Astrocyte of the spinal cord (primary cell): ENCODE measurements at places on chromosomes 2 and 18.
A peak's percentile ranks its signal among the peaks of the same experiment; 100 is the strongest.

DNA sequence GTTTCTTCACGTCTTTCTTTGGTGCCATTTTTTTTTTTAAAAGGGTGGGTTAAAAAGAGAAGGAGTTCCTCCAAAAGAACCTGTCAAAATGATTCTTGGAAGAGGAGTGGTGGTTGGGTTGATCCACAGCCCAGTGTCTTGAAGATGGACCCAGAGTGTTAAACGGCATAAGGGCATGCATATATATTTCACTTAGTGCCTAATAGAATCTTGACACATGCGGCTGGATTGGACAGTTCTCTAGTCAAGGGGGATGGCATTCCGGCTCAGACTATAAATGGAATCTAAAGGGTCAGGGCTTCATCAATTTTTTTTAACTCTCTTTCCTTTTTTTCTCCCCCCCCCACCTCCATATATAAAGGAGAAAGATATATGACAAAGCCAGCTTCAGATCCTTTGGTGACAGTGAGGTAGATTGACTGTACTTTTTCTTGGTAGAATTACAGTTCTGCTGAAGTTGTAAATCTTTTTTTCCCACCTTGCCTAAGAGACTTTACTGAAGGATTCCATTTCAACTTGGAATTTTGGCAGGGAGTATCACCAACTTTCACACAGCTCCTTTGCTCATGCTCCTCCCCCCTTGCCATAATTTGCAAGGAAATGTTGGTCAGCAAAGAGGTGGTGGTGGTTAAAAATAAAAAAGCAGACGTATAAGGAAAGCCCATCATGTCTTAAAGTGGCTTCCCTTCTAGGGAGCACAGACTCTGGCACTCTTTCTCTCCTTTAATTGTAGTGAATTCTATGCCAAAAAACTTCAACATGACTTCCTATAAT is at the start of gene MYL1:
TSS of gene MYL1 (minus strand) at position 160 of the 774 bp plus-strand sequence. CDS start at position 28, 132 bp downstream.
- no peak for DNase-seq

- DNase-seq, result no peak
Observed at GRCh38 chr18:8734496-8734895, 29.1 kb downstream of the MTCL1 start.

DNA sequence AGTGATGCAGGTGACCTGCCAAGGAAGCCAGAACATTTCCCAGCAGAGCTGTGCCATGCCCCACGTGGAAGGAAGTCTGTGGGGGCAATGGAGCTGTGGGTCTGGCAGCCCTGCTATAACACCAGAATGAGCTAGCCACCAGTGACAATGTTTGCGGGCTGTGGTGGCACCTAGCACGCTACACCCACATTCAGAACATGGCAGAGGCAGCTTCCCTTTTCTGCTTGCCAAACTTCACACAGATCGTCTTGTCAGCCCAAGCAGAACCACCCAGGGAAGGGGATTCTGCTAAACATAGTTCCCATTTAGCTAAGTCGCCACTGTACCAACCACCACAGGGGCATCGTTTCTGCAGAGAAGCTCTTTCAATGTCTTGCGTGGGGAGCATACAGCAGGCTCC is 27.0 kb upstream of the CCDC93 start:
- DNase-seq, result no peak

GRCh38 chr2:128198656-128199055 is 107.7 kb downstream of the UGGT1 start:
- DNase-seq, result no peak

- DNase-seq, result no peak
Observed at GRCh38 chr2:45559436-45559835, 51.6 kb downstream of the SRBD1 start.

- DNase-seq, result no peak
Observed at GRCh38 chr18:45253973-45254708, 361.1 kb upstream of the SLC14A2 start.

- peak; percentile 87 for DNase-seq
Observed at GRCh38 chr2:105393373-105394055, 5.3 kb downstream of the FHL2 start.

DNA sequence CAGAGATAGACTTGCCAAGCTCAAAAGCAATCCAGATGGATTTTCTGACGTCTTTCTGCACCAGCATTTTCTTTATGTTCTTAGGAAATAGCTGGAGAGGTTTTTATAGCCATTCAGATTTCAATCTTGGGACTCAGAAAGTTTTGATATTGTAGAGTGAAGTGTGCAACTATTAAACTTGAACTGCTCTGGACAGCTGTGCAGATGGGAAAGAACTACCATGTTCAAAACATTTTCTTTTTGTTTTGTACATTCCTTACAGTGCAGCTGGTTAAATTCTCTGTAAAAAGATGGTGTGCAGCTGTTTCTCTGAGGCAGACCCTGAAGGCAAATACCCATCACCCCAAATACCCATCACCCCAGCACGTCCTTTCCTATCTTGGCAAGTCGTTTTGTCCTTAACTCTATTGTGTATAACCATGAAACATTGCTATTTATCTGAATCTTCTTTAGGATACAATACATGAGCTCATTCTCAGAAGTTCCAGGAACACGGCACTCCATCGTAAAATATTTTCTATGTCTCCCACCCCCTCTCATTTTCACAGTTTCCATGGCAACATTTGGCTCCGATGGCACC is 38.8 kb downstream of the AQP4 start:
- no peak for DNase-seq

GRCh38 chr18:31498574-31499524 is 872 bp downstream of the DSG2 start:
- DNase-seq, result peak; percentile 19

DNA sequence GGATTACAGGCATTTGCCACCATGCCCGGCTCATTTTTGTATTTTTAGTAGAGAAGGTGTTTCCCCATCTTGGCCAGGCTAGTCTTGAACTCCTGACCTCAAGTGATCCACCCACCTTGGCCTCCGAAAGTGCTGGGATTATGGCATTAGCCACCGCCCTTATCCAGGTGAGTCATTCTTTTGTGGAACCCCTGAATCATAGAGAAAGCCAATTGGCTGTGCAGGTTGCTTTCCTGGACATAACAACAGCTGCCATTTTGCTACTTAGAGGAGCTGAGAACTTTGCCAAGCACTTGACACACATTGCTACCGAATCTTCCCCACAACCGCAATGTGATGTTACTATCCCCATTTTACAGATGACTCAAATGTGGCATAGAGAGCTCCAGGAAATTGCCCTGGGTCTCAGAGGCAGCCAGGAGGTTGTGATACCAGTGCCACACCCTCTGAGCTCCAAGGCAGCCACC is 36.0 kb downstream of the SETBP1 start:
- DNase-seq, result no peak

DNA sequence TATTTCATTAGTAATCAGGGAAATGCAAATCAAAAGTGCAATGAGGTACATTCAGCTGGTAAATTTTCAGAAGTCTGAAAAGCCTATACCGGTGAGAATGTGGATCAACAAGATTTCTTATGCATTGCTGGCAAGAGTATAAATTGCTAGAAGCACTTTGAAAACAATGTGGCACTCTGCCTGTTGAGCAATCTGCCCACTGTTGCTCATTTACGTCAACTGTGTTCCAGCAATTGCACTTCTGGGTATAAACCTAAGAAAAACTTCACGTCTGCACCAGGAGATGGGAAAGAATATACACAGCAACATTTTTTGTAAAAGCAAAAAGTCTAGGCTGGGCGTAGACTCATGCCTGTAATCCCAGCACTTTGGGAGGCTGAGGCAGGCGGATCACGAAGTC is 40.8 kb downstream of the MTERF4 start:
- DNase-seq, result peak; percentile 29

DNA sequence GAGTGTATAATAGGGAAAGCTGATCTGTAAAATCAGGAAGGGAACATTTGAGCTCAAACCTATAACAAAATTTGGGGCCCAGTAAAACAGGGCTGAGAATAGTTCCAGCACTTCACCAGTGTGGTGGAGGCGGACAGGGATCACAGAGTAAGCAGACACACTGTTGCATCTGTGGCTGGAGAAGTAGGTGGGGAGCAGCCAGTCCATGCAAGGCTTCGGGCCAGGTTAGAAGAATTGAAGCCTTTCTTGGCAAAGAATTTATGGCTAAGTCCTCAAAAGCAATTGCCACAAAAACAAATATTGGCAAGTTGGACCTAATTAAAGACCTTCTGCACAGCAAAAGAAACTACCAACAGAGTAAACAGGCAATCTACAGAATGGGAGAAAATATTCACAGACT is 93.8 kb upstream of the ZBTB14 start:
- DNase-seq, result no peak

GRCh38 chr18:62838475-62839098 is 123.2 kb downstream of the PHLPP1 start:
- DNase-seq, result no peak

- no peak for DNase-seq
Observed at GRCh38 chr18:29512761-29513160, 1335.8 kb upstream of the CDH2 start.

DNA sequence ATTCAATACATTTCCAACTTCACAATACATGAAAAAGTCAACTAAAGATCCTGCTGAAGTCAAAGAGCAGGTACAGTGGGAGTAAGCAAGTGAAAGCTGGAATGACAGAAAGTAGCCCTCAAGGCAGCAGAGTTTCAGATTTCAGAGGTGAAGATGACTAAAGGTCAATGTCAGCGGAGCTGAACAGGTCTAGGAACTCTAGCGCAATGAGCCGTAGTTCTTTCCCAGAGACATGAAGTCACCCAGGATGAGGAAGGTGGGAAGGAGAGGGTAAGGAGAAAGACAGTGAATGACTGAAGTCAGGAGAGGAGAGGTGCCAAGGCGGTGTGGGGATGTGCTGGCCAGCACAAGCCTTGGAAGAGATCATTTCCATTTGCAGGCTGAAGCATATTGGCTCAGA is 28.1 kb downstream of the PTPN2 start:
- no peak for DNase-seq

- DNase-seq, result no peak
Observed at GRCh38 chr2:161725297-161725696, 101.1 kb downstream of the SLC4A10 start.

DNA sequence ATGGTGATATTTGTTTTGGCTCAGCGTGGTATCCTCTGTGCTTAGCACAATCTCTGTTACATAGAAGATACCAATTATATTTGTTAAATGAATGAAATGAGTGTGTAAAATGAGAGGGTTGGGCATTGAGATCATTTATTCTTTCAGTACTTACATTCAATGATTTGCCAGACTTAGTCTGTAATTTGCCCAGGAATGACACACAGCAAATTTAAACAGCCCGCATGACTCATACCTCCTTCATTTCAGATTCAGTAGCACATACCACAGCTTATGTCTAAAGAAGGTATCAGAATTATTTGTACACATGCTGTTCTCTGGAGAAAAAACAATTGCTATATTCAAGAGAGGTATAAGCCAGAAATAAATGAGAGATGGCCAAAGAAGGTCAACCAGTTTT is 37.0 kb downstream of the KLHL14 start:
- peak; percentile 79 for DNase-seq

GRCh38 chr2:47815764-47816163 is 32.8 kb downstream of the MSH6 start:
- DNase-seq, result no peak

GRCh38 chr2:161102770-161103450 is 57.3 kb upstream of the TANK start:
- peak; percentile 19 for DNase-seq

- DNase-seq, result no peak
Observed at GRCh38 chr2:67039517-67040103, 357.5 kb upstream of the ETAA1 start.

DNA sequence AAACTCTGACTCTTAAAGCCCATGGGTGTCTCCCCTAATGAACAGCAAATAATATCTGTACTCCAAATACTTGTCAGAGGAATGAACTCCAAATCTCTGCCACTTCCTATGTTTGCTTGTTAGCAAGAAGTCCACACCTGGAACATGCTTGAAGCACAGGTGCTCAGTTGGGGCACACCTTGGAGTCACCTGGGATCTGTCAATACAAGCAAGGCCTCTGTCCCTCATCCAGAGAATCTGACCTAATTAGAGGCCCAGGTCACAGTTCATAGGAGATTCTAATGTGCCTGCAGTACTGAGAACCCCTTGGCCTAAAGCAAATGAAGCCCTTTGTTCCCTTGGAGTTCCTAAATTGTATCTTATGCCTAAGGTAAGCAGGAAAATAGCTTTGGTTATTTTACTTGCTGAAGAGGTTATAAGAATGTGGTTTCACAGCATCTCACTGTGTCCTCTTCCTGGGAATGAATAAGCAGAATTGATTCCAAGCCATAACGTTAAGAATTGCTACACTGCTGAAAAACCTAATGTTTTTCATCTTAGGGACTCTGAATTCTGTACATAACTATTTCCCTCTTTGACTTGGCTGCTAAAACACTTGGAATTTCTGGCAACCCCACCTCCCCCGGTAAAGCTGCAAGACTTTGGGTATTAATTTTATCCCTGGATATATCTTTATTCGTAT is 113.4 kb downstream of the PIEZO2 start:
- DNase-seq, result no peak

DNA sequence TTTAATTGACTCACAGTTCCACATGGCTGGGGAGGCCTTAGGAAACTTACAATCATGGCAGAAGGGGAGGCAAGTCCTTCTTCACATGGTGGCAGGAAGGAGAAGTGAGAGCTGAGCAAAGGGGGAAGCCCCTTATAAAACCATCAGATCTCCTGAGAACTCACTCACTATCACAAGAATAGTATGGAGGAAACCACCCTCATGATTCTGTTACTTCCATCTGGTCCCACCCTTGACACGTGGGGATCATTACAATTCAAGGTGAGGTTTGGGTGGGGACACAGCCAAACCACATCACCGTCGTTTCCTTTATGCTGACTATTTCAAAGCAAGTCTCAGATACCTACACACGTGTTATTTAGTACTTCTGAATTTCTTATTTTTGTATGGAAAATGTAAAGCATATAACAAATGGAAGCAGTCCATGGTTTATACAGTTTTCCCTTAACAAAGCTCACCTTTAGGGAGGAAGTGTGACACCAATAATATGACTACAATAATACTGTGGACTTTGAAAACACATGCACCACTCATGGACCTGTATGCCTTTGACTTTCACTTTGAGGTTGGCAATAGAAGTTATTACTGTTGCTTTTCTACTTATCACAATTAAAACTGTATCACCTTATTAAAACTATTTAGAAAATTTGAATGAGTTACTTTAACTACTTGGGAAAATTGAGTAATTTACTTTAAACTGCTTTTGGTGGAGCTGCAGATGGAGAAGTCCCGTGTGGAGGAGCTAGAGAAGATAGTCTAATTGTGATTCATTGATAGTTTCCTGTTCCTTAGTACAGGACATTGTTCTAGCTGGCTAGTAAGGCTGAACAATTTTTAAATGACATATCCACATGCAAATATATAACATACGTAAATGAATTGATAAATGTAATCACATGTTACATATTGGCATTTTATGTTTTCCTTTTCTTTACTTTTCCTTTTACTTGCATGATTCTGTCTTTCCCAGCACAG is 37.3 kb downstream of the MTCL1 start:
- DNase-seq, result no peak

- no peak for DNase-seq
Observed at GRCh38 chr2:60518567-60518966, 34.9 kb downstream of the BCL11A start.

DNA sequence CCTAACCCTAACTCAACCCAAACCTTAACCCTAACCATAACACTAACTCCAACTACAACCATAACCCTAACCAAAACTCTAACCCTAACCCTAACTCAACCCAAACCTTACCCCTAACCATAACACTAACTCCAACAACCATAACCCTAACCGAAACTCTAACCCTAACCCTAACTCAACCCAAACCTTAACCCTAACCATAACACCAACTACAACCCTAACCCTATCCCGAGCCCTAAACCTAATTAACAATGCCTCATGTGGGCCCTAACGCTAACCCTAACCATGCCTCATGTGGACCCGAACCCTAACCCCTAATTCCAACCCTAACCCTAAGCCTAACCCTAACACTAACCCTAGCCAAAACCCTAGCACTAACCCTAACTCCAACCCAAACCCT is 11.5 kb upstream of the GPR35 start:
- no peak for DNase-seq
